ENCODE measurements at places on chromosomes 16 and 17.

DNA sequence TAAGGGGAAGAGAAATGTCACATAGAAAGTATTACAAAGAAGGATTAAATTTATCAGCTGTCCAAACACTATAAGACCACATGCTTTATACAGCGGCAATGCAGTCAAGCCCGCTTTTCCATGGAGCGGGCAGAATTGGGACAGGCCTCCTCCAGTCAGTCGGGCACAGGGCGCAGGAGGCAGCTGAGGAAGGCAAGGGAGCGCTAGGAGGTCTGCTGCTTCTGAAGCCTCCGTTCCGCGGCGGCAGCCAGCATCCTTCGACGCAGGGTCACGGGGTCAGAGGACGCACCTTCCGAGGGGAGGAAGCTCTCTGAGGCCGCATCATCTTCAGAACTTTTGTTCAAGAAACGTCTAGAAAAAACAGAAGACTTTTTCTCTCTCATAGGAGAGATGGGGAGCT, 62.6 kb downstream of the AMFR start:
- no peak for DNase-seq

DNA sequence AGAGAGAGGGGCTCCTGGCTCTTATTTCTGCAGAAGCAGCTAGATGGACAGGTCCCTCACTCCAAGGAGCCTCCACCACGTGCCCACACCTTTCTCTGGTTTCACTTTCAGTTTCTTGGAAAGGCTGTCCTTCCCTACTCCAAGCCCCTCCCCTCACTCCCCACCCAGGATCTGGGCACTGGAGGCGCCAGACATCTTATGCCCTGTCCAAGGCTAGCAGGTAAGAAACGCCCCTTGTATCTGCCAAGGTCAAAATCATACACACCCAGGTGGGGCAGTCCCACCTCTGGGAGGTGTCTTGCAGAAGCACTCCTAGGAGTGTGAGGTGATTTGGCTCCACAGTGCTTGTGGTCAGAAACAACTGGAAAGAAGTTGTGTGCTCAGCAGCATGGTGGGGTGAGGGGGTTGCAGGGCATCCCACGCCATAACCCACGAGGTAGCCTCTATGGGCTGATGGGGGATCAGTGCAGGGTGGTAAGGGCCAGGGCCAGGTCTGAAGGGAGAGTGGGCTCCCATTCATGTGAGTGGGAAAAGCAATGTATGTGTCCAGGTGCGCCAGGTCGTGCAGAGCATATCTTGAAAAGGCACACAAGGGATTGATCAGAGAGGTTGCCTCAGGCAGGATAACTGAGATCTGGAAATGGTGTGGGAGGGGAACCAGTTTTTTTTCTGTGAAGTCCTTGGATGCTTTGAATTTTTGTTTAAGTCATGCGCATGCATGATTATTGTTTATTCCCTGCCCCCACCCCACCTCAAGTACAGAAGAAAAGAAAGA, 31.8 kb upstream of the PRM1 start:
- no peak for DNase-seq

DNA sequence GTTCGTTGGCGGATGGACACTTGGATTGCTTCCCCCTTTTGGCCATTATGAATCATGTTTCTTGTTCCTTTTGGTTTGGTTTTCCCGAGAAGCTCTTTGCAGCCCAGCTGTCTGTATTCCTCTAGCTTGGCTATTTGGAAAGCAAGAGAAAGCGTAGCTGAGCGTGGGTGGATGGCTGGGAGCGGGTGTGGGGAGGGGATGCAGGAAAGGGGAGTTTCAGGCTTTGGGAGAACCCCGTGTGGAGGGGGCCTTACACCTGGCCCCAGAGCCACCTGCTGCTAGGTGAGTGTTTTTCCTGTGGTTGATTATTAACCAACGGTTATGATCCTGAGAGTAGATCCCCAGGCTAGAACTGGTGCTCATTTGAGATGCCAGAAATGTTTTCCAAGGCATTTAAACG, 103.7 kb downstream of the RAP1GAP2 start:
- DNase-seq, result no peak

GRCh38 chr17:5416901-5417300, 2.6 kb downstream of the NUP88 start:
- DNase-seq, result no peak

DNA sequence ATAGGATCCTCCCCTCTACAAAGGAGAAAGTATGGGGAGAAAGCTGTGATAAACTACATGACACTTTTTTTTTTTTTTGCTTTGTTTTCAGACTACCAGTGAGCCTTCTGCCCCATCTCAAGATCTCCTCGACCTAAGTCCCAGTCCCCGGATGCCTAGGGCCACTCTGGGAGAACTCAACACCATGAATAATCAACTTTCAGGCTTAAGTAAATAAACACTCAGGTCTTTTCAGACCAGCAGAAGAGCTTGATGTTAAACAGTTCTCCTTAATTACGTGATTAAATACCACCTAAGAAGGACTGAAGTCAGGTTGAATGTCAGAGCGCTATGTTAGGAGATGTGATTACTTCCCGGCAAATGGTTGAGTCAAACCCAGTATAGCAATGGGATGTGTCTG, 31.4 kb downstream of the COX11 start:
- DNase-seq, result no peak

DNA sequence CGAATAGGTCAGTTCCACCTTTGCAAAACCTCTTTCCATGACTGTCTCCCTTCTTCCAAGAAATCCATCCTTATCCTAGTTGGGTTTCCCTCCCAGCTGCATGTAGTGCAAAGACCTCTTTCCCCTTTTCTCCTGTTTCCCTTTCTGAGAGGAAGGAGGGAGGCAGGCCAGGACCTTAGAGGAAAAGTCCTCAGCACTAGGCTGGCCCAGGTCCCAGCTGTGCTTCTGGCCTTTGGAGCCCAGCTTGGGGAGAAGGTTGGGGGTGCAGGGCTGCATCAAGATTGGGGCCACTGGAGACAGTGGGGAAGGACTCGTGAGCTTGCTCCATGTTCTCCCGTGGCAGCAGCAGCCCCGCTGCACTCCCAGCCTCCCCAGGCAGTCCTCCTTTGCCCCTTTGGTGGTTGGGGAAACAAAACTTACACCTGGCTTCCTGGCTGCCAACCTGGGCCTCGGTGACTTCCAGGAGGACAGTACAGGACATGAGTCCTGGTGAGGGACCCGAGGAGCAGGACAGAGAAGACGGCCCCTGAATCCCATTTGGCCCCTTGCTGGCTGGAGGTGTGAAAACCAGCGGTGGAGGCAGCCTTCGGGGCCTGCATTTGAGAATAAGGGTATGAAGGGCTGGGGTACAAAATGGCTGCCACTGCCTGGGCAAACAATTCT, 481 bp downstream of the HEXIM2 start:
- DNase-seq, result peak; percentile 88

GRCh38 chr16:15899538-15900100, 11.2 kb upstream of the CEP20 start:
- DNase-seq, result no peak

DNA sequence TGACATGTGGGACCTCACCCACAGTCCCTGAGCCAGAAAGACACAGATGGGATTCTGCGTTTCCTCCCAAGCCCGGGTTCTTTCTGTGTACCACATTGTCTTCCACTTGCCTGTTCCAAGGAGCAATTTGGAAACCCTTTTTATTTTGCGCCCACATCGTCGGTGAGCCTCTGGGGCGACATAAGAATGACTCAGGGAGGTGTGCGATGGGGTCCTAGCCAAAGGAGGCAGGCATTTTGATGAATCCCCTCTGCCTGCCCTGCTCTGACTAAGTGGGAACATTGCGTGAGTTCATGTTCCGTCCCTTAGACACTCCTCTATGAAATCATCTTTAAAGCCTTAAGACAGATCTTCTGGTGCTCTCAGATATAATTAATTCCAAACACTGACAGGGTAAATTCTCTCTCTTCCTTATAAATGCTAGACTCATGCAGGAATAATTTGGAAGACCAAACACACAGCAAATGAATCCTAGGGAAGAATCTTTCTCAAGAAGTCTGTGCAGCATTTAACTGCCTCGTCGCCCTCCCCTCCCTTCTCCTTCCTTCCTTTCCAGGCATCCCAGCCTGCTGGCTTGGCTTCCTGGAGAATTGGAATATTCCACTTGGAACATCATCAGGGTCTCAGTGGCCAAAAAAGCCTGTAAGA, 52.7 kb upstream of the FOXF1 start:
- DNase-seq, result no peak

DNA sequence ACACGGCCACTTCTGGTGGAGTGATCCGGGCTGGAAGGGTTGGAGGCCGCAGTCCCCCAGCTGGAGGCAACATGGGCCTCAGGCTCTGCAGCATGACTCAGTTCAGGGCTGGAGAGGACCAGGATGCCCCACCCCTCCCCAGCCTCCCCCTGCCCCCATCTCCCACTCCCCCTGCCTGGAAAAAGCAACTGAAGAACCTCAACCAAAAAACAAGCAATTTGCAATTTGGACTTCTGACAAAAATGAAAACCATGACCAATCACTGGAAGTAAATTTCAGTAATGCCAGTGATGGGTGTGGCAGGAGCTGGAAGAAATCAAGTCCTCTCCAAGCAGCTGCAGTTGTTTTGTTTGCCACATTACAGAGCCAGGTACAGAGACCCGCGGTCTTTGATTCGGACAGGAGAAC, 6.6 kb upstream of the MIF4GD start:
- DNase-seq, result no peak

GRCh38 chr17:73365301-73365874, 53.6 kb upstream of the CDC42EP4 start:
- DNase-seq, result no peak

DNA sequence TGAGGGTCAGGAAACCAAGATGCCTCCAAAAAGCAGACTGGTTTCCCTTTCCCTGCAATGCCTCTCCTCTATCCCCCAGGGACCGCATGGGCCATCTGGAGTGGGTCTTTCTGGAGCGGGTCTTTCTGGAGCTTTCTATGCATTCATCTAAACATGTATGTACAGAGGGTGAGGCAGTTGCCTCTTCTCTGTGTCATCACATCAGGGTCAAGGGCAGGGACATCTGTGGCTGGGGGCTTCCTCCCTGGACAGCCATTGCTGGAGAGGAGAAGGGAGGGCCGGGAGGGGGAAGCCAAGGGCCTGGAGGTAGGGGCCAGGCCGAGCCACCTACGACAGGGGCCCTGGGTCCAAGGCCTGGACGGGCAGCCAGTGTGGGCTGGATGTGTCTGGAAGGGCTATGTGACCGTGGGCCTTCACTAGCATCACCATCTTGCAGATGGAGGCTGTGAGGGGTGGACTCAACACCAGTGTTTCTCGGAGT, 840 bp downstream of the ADCY7 start:
- DNase-seq, result peak; percentile 82

DNA sequence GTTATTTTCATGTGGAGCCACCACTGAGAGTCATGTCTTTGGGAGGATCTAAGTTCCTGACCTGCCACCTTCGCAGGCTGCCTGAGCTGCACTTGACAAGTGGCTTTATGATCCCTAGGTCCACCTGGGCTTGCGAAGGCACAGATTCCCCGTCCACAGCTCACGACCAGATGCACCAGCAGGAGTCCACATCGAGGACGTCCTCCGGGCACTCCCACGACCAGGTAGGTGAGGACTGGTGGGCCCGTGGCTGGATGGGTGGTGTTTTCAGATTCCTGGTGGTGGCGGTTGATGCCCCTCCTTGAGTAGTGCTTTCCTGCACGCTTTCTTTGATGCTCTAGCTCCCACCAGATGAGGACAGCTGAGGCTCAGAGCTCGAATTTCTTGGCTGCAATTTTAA, 14.8 kb downstream of the FAM234A start:
- DNase-seq, result no peak

- no peak for DNase-seq
These were observed 65.2 kb downstream of the TNFRSF13B start for GRCh38 chr17:16906680-16907079.

DNA sequence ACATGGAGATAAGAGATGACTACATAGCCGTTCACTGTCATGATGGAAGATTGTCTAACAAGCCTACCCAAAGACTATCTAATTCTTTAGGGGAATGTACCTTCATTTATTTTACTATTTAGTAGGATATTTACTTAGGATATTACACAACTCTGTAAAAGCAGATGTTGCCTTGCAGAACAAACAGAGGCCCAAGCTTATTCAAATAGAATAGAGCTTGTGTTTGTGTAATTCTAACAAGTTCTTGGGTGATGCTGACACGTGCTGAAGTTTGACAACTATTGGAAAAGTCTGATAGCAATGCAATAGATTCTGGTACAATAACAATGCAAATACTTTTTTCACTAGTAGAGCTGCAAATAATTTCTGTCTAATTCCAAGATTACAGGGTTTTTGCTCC, 447.6 kb downstream of the TOX3 start:
- DNase-seq, result no peak

- peak; percentile 62 for DNase-seq
These were observed 49.3 kb upstream of the CACNG4 start for GRCh38 chr17:66915204-66915611.

DNA sequence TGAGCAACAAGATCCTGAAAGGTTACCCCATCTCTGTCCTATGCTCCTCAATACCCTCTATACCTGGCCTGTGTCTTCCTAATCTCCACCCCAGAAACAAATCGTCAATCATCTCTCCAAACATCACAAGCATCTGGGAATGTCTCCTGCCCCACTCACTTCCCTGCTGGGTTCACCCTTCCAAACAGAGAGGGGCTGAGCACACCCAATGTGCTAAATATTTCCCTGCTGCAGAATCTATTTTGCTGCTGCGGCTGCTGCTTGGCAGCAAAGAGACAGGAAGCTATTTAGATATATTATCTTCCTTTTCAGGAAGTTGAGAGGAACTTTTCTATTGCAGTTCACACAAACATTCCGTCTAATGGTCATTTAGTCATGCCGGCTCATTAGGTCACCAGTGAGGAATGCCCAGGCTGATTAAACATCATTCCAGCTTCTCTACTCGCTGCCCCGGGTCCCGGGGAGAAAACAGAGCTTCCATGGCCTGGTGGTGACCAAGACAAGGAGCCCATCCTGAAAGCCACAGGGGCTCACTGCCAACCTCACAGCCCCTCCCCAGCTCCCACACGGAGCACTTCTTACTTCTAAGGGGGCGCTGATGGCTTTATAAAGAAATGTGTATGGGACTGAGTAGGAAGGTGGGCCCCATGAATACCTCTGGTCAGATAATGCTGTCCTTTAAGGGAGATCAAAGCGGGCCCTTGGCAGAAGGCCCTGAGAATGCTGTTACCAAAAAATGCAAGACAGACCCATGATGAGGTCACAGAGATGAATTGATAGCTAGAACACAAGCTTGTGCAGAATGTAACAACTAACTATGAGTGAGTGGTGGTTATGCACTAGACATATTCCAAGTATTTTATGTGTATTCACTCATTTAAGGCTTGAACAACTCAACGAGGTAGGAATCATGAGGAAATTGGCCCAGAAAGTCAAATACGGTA, 218.3 kb downstream of the SOX9 start:
- DNase-seq, result no peak

GRCh38 chr17:73481676-73482075, 162.6 kb downstream of the SDK2 start:
- peak; percentile 68 for DNase-seq

DNA sequence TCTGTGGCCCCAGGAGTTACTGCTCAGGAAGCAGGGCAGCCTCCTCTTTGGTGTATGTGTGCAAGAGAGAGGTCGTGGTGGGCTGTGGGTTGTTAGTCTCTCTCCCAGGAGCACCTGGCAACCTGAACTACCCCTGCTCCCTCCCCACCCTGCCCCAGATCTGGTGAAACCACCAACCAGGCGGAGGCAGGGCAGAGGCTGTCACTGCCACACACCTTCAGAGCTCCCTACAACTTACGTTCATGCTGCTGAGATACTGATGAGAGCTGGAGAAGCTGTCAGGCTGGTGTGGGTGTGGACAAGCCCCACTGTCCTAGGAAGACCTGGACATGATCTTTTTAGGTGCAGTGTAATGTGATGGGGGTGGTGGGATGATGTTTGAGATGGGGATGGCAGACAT, 24.3 kb downstream of the GOSR2 start:
- no peak for DNase-seq

GRCh38 chr16:71671165-71671564, 45.2 kb downstream of the MARVELD3 start:
- DNase-seq, result no peak

Measured in spleen (tissue), 13 donors.